Pons (tissue), 1 donor: ENCODE measurements at places on chromosomes 6 and 20.

- DNase-seq = no peak
Measured at GRCh38 chr6:134932098-134932497, 17.8 kb downstream of the ALDH8A1 start.

DNA sequence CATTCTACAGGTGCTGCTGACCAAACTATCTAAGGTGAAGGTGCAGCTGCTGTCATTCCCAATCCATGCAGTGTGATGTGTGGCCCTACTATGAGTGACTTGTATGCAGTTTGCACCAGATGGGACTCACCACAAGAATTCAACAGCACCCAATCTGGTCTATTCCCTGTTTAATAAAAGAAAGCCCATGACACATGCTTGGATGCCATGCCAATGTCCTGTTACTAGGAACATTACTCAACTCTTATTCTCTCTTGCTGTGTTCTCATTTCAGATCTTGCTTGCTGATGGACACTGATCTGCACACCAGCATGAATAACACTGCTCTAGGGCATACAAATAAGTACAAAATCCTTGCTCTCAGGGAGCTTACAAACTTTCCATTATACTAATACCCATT, 221.6 kb upstream of the CDYL start:
- no peak for DNase-seq

DNA sequence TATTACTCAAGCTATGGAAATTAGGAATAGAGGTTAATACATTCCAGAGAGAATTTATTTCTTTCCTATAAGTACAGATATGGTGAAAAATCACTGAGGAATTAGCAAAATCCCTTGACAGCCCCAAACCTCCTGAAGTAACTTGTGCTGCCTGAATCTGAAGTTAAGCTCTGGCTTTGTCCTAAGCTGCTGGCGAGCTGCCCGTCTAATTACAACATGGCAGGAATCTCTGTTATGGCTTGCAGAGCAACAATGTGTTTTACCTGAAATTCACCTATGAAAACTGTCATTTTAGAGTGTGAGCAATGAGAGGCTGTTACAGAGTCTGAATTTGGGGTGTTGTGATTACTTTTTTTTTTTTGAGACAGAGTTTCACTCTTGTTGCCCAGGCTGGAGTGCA, 22.5 kb upstream of the IYD start:
- no peak for DNase-seq

- DNase-seq = no peak
Measured at GRCh38 chr20:51972056-51972455, 169.7 kb upstream of the SALL4 start.

DNA sequence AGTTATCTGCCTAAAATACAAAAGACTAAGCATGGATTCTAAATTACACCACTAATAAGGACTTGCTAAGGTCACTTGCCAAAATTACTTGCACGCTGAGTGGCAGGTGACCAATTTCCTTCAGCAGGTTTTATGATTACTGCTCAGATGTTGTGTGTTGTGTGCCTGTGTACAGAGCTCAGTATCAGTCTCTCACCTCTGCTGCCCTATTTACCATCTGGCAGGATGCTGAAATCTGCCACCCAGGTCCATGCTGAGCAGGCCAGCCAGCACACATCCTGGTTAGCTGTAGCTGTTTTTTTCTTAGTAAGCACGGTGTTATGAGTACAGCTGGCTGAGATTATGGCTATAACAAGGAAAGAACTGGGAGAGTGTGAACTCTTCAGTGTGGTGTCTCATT, 34.0 kb downstream of the ELOVL4 start:
- DNase-seq = no peak

DNA sequence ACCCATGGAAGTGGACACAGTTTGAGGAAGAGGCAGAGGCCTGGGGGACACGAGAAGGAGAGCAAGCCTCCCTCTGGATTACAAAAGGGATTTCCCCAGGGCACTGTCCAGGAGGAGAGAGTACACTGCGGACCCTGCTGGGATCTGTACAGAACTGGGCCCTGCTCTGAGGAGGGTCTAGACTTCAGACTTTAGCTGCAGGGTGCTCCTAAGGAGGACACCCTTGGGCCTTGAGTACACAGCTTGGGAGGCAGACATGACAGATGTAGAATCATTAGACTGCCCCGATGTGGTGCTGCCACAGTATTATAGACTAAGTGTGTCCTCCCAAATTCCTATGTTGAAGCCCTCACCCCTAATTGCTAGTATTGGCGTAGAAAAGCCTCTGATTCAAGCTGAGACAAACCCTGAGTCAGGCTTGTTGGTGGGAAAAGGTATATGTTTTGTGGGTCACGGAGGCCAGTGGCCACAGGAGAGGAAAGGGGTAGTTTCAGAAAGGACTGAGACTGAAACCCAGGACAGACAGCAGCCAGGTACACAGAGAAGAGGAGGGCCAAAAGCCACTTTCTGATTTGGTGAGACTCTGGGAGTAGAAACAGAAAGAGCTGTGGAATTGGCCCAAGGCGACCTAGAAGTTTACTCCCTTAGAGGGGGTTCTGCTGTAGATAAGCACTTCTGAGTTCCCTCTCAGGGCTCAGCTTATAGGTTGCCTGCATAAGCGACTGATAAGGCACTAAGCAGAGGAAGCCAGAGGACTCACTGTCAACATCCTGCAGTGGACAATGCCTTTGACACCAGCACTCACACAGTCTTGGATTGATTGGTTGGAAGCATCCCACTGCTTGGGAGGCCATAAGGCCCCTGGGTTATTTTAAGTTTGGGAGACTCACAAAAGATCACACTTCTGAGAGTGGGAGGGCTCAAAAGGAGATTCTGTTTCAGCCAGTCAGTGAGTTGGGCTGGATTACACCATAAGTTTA, 16.5 kb upstream of the SH3BGRL2 start:
- DNase-seq = no peak

GRCh38 chr20:34529742-34530141, 13.5 kb downstream of the DYNLRB1 start:
- peak; percentile 9 for DNase-seq

DNA sequence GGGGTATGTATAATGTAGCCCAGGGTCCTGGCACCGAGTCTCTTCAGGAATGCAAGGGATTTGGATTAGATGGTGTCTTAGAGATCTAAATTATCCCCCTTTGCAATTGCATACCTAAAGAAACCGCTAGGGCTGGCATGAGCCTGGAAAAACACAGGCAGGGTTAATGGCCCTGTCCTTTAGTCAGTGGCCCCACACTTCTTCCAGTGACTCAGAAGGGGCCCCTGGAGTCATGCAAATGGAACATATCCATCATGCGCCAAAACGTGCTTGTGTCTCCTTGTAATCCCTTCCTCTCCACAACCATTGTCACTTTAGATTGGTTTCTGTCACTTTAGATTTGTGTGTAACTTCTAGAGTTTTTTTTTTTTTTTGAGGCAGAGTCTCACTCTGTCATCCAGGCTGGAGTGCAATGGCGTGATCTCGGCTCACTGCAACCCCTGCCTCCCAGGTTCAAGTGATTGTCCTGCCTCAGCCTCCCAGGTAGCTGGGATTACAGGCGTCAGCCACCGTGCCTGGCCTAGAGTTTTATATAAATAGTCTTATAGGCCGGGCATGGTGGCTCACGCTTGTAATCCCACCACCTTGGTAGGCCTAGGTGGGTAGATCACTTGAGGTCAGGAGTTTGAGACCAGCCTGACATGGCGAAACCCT, 8.7 kb upstream of the MYBL2 start:
- no peak for DNase-seq

- DNase-seq = no peak
Measured at GRCh38 chr6:13026557-13026956, 301.8 kb downstream of the TBC1D7 start.

GRCh38 chr20:13494019-13494418, 144.7 kb downstream of the TASP1 start:
- DNase-seq = no peak
